B cell (primary cell): ENCODE measurements at places on chromosomes 4 and X.

- no peak for DNase-seq
Observed at GRCh38 chrX:49077941-49078340, 1.7 kb downstream of the WDR45 start.

GRCh38 chr4:55503169-55503568 is 43.5 kb downstream of the CLOCK start:
- DNase-seq: no peak

GRCh38 chrX:152136312-152136711 is 2.1 kb downstream of the MAGEA10 start:
- DNase-seq: no peak

DNA sequence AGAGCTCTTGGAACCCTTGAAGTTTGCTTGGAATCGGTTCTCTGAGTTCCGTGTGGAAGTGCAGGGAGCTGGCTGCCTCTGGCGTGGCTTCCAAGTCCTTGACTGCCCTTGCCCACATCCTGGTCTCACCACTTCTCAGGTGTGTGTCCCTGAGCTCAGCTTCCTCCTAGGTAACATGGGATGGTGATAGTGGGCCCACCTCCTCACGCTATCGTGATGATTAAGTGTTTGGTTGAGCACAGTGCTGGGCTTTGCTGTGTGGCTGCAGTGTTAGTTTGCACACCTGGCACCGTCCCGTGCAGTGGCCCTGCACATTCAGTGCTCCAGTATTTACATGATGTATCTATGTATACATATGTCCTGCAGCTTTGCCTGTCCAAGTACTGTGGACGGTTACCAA is 81.5 kb downstream of the CLDN34 start:
- DNase-seq: no peak

DNA sequence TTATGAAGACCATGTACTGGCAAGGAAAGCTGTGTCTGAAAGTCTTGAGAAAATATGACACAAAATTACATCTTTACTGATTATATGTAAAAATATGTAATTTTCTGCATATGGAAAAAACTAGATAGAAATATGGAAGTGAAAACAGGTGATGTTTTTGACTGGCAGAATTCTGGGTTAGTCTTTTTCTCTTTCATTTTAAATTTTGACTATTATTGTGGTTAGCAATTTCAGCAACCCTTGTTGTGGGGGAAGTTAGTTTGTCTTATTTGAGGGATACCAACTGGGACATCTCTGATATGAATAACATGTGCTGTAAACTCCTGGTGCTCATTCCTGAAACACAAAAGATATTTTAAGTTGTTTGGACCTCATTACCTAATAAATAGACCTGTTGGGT is 49.9 kb upstream of the CPEB2 start:
- no peak for DNase-seq

- DNase-seq: no peak
Observed at GRCh38 chr4:2761035-2761923, 5.1 kb upstream of the TNIP2 start.

DNA sequence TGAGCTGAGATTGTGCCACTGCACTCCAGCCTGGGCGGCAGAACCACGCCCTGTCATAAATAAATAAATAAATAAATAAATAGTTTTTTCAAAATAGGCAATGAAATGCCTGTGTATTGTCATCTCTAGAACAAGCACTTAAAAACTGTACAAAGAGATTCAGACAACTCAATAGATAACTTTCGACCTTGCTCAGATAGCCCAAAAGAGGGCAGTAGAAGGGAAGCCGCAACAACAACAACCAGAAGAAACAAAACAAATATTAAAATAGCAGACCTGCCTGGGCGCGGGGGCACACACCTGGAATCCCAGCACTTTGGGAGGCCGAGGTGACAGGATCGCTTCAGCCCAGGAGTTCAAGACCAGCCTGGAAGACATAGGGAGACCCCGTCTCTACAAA is 9.4 kb upstream of the CLDN34 start:
- DNase-seq: no peak

GRCh38 chr4:141713771-141714445 is 77.5 kb downstream of the IL15 start:
- DNase-seq: no peak

DNA sequence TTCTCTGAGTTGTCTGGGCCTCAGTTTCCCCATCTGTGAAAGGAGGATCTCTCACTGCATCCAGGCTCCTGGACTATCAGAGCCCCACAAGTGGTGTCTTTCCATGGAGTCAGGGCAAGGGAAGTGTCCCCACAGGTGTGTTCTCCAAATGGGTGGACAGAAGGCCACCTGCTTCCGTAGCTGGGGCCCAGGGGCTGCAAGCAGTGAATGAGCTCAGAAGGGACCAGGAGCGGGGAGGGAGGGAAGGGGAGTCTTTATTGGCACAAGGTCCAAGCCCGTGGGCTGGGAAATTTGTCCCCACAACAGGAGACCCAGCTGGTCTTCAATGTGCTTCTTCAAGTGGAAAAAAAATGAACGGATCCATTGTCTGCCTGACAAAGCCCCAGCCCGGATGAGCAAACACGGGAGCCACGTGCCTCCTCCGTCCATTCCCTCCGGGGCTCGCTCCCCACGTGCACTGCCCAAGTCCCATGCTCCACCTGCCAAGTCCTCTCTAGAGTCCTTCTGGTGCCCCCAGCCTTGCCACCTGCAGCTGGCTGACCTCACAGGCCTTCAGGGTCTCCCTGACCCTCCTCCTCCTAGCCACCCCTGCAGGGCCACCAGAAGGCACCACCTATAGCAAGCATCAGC is 72.0 kb downstream of the JAKMIP1 start:
- no peak for DNase-seq
